NCI-H1436 treated with DMSO at 0.1 percent for 48 hours (cell line): ENCODE measurements at places on chromosomes 3 and 15.

- DNase-seq: no peak
These were observed 2.9 kb downstream of the NR2C2 start for GRCh38 chr3:14950274-14950673.

- no peak for DNase-seq
These were observed 53.7 kb downstream of the KLHL25 start for GRCh38 chr15:85741021-85741421.

GRCh38 chr3:66427951-66428474 lies 72.8 kb downstream of the LRIG1 start:
- DNase-seq: no peak

- peak; percentile 42 for DNase-seq
These were observed 70.7 kb downstream of the RPLP1 start for GRCh38 chr15:69523010-69524001.

DNA sequence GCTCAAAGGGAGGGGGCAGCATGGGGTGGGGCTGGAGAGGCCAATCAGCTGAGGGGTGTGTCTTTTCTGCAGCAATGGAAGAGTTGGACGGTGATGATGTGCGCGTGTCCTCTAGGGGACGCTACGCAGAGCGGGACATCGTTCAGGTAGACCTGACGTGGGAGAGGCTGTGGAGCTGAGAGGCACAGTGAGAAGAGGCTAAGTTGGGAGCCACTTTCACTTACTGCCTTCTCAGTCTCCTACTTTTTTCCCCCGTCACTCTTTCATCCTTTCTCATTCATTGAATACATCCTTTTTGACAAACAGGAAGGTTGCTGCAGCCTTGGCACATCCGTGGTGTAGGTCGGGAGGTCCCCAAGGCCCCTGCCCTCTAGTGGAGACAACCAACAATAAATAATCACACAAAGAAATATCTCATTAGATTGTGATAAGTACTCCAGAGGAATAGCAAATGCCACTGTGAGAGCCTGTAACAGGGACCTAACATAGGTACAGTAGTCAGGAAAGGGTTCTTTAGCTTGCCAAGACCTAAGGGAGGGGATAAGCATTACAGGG lies 4.4 kb upstream of the BRPF1 start:
- no peak for DNase-seq

DNA sequence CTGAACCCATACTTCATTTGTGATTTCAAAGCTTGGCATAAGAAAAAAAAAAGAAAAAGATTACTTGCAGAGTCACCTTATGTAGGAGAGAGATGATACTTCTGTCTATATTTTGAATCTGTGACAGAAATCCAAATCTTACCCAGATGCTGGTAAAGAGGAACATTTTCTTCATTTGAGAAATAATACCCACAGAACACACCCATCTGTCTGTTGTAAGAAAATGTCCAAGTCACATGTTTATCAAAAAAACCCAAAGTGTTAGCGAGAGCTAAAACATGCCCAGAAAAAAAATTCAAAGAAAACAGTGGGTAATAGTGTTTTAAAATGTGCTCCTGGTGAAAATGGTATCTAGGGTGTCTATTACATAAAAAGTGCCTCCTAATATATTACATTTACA lies 18.0 kb upstream of the RAP2B start:
- DNase-seq: no peak

DNA sequence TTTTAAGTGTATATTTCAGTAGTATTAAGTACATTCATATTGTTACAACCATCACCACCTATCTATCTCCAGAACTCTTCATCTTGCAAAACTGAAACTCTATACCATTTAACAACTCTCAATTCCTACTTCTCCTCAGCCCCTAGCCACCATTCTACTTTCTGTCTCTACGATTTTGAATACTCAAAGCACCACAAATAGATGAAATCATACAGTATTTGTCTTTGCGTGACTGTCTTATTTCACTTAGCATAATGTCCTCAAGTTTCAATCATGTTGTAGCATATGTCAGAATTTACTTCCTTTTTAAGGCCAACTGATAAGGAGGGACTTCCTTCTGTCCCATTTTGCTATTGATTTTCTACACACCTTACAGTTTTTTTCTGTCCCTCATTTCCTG lies 593.3 kb downstream of the FHIT start:
- no peak for DNase-seq

- DNase-seq: no peak
These were observed 13.2 kb upstream of the NMB start for GRCh38 chr15:84671211-84671610.

DNA sequence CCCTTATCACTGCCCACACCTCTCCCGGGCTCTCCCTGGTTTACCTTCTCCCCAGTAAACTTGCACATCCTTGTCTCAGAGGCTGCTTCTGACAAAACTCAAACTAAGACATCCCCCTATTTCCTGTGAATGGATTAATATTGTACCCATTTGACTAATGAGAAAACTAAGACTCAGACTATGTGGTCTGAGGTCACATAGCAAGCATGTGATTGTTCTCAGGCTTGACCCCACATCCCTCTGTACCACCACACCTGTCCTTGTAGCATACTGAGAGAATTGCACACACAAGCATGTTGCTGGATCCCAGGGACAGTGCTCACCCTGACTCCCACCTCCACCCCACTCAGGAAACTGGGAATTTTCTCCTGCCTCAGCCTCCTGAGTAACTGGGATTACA lies 90.7 kb upstream of the HES1 start:
- no peak for DNase-seq

- DNase-seq: peak; percentile 13
These were observed 3.7 kb downstream of the EPHB1 start for GRCh38 chr3:134798681-134799311.

DNA sequence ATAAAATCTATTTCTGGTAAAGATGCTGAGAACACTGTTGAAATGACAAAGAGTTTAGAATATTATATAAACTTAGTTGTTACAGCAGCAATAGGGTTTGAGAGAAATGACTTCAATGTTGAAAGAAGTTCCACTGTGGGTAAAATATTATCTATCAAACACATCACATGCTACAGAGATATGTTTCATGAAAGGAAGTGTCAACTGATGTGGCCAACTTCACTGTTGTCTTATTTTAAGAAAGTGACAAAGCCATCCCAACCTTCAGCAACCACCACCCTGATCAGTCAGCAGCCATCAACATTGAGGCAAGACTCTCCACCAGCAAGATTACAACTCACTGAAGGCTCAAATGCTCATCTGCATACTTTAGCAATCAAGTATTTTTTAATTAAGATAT lies 20.2 kb downstream of the TMEM39A start:
- DNase-seq: no peak

DNA sequence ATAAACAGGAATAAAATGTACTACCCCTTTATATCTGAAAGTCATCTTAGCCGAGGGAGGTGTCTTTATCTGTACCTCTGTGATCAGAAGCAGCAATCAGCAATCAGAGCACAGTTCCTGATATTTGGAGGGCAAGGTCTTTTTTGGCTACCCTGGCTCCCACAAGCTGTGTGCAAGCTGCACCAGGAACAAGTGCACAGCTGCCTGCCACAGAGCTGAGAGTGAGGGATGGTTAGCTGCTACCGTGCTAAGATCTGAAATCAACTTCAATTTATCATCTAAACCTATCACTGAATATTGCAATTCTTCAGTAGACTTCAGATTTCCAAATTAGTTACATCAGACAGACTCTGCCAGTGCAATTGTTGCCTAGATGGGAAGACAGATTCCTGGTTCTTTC lies 404.6 kb upstream of the ARL6 start:
- no peak for DNase-seq

DNA sequence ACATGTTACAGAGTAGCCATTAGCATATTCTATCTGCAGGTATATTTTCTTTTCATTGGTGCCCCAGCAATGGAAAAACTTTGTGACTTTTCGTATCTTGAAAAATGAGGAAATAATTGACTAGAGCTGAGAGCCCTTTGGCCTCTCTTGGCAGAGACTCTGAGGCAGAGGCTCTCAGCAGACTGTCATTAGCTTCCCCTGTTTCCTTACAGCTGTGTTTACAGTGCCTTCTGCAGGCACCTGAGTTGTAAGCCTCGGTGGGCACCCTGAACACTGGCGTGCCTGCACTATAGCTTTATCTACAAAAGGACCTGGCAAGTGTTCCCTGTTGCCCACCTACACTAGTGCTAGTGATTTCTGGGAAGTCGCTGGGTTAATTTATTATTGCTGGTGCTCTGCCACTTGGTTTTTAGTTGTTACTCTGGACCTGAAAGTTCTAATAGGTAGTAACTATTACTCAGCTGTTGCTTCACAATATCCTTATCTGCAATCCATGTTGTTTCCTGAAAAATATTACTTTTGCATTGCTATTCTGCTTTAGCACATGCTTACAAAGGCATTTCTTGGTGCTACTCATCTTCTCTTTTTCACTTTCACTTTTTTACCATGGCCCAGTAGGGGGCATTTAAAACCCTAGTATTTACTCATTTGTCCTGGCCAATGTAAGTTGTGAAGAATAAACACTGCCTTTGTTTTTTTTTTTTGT lies 7.8 kb upstream of the GPR171 start:
- no peak for DNase-seq

- DNase-seq: no peak
These were observed 469 bp downstream of the MAP6D1 start for GRCh38 chr3:183824761-183825455.

DNA sequence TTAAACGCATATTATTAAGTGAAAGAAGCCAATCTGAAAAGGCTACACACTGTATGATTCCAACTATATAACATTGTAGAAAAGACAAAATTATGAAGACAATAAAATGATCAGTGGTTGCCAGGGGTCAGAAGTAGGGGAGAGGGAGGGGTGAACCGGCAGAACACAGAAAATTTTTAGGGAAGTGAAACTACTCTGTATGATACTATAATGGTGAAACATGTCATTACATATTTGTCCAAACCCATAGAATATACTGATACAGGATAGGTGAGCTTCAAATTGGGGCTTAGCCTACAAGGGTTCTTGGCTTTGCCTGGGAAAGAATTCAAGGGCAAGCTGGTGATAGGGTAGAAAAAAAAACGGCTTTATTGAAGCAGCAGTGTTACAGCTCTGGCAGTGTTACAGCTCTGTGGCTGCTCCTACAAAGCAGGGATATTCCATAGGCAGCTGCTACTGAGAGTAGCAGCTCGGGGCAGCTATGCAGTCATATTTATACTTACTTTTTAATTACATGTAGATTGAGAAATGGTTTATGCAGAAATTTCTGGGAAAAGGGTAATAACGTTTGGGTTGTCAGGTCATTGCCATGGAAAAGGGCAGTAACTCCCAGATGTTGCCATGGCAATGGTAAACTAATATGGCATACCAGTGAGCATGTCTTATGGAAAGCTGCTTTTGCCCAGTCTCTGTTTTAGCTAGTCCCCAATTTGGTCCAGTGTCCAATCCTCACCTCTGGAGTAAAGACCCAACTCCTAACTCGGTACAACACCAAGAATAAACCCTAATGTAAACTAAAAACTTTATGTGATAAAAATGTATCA lies 125.1 kb upstream of the SLC25A36 start:
- DNase-seq: no peak

DNA sequence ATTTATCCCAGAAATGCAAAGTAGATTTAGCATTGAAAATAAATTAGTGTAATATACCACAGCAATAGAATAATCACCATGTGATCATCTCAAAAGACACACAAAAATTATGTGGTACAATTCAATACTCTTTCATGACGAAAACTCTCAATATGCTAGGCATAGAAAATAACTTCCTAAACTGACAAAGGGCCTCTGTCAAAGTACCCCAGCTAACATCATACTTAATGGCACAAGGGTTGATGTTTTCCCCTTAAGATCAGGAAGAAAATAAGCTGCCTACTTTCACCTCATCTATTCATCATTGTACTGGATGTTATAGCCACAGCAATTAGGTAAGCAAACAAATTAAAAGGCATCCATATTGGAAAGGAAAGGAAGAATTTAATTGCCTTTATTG lies 22.7 kb upstream of the NIPA2 start:
- no peak for DNase-seq

- no peak for DNase-seq
These were observed 417.7 kb upstream of the RBMS3 start for GRCh38 chr3:28863186-28863585.

GRCh38 chr3:169328471-169328870 lies 335.0 kb downstream of the MECOM start:
- no peak for DNase-seq

GRCh38 chr15:91291673-91292072 lies 191.6 kb downstream of the SV2B start:
- DNase-seq: no peak

GRCh38 chr3:36192901-36193300 lies 187.4 kb upstream of the STAC start:
- DNase-seq: no peak

DNA sequence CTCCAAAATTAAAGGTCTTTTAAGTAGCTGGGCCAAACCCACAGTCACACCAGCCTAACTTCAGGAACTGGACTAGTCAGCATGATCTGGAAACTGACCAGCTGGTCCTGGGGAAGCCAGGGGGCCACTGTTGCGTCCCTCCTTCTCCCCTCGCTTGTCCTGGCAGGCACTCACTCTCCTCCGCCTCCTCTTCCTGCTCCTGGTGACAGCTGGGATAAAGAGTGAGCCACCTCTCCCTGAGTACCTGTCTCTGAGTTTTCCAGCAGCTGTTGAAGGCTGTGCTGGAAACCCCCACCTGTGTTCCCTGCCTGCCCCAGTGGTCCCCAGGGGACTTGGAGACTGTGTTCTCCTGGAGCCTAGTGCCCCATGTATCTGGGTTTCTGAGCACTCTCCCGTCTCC lies 56.0 kb downstream of the FGD5 start:
- no peak for DNase-seq

GRCh38 chr3:171504376-171504775 lies 44.2 kb upstream of the TNIK start:
- no peak for DNase-seq

DNA sequence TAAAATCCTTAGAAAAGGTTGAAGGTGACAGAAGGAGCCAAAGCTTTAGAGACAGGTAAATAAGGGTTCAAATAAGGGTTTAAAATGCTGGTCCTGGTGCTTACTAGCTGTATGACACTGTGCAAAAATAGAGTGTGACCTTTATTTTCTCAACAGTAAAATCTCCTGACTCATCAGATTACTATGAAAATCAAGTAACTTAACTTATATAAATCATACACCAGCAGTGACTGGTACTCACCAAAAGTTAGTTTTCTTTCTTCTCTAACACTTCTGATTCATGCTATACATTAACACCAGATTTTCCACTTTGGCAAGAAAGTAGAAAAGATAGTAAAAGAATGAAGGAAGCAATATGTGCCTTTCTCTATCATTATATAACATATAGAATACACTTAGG lies 205.9 kb upstream of the GBE1 start:
- no peak for DNase-seq

DNA sequence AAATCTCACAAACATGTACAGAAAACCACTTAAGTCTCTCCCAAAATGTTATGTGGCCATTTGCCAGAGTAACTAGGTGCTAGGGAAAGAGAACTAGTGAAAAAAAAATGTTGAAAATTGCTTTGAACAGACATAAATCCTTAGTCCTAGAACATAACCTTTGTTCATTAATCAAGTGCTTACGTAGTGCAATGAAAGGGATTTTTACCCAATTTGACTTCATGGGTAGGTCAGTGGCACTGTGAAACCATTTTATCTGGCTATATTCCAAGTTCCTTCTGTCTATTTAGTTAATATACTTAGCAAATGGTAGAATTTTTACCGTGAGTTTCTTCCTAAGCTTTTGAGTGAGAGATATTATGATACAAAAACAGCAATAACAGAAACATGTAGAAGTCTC lies 209.4 kb downstream of the DIPK2A start:
- no peak for DNase-seq

GRCh38 chr15:44765036-44765435 lies 28.7 kb downstream of the TRIM69 start:
- DNase-seq: no peak

- DNase-seq: no peak
These were observed 26.5 kb downstream of the LYSMD4 start for GRCh38 chr15:99706557-99707303.

GRCh38 chr3:73801444-73801843 lies 176.7 kb upstream of the PDZRN3 start:
- DNase-seq: no peak
